Cardiac muscle cell (in vitro differentiated cells and primary cell): ENCODE measurements at places on chromosomes 16 and 17. TPM values are rescaled to one million over a fixed set of nuclear protein-coding genes. Genes with fewer than 3 reads are reported as not detected.

DNA sequence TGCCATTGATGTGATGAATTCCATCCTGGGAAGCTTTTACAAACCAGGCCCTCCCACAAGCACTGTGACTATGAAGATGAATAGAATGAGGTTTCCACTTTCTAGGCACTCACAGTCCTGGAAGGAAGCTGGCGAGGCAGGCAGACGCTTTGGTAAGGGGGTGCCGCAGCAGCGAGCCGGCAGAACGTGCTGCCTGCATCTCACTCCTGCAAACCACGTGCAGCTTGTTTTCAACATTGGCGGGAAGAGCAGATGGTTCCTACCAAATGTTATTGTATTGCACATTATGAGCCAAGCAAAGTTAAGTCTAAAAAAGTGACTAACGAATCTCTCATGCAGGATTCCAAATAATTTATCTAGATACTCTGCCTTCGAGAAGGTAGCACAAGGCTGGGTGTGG is 3.7 kb upstream of the DNAI2 start:
- DNase-seq: peak; percentile 24

DNA sequence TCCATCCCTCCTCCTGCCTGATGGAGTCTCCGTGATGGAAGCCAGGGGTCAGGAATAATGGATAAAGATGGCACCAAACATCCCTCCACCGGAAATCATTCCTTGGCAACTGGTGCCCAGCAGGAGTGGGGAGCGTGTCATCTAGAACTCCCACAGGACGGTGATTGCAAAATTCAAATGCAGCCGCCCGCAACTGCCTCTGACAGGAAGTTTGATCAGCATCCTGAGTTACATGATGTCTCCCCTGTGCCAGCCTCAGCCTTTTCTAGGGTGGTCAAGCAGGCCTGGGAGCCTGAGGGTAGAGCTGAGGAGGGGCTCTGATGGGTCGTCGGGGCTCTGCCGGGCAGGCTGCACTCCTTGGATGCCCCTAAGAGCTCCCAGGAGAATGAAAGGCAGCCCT is 52.8 kb downstream of the GSG1L start:
- no peak for DNase-seq

GRCh38 chr17:80363518-80364090 is 51.4 kb upstream of the ENDOV start:
- no peak for DNase-seq

GRCh38 chr17:77349976-77350830 is 209.4 kb downstream of the SEC14L1 start:
- no peak for DNase-seq

GRCh38 chr17:45170931-45171337 is 9.3 kb downstream of the HEXIM2 start:
- DNase-seq: no peak

GRCh38 chr16:23072084-23072599 is 77.1 kb downstream of the USP31 start:
- no peak for DNase-seq

GRCh38 chr17:50581316-50581715 is 20.8 kb downstream of the CACNA1G start:
- no peak for DNase-seq

DNA sequence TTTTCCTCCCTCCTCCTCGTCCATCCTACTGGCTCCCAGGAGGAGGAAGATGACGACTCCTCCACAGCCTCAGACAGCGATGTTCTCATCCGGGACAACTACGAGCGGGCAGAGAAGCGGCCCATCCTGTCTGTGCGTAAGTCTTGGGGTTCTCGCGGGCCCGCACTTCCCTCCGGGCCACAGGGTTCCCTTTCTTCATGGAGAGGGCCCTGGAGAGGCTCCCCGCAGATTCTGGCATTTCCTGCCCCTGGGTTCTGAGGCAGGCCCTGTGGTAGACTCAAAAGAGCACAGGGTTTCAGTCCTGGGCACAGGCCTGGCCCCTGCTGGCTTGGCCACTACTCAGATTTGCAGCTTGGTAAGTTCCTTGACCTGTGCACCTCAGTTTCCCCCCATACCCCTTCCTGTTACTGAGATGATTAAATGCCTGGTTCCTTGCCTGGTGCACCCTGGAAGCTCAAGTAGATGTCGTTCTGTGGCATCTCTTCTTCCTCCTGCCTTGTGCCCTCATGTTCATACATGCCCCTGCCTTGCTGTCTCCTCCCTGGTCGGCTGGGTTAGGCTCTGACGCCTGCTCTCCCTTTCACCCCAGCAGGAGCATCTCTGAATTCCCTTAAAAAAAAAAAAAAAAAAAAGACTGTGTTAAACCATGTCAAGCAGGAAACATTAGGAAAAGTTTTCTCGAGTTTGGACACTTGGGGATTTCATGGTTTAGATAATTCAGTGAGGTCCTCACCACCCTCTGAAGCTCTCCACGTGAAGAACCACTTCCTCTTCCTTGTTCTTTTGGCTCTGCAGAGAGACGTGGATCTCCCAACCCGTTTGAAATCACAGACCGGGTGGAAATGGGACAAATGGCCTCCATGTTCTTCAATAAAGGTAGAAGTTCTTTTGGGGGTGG is 14.3 kb upstream of the NAT9 start:
- no peak for DNase-seq

DNA sequence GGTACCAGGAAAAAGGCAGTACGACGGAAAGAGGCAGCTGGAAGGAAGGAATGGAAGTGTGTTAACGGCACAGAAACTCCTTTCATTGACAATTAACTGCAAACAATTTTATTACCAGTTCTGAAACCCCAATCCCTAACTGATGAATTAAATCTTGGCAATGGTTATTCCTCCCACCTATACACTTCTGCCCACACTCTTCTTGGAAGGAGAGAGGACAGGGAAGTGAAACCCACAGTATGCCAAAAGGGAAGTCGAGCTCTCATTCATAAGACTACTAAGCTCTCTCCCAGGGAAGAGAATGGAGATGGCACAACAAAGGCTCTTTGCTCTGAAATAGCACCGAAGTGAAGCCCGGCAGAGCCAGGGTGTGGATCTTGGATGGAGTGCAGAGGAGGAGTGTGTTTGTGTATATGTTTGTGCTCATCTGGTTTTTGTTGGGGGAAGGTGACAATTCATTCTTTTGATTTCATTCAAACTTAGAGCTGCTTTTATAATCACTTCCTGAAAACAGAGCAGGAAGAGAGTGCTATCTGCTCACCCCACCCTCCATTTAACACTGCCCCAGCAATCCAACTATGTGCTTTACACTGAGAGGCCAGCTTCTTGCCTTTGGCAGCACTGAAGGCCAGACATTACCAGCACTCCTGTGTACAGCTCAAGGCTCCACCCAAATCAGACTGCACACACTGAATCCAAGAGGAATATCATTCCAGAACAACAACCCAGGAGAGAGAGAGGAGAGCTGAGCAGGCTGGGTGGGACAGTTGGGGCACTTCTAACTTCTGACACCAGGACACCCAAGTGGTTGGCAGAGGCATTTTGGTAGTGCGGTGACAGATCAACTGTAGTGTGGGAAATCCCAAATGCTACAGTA is 68.7 kb downstream of the HIC1 start:
- peak; percentile 48 for DNase-seq

Gene HEATR9
- not detected in 2 replicates for total RNA-seq

GRCh38 chr16:66959704-66960161 is 1.3 kb upstream of the CES3 start:
- no peak for DNase-seq

Gene CRYBA1
- not detected in 2 replicates for total RNA-seq

GRCh38 chr16:10852948-10853347 is 24.1 kb upstream of the CIITA start:
- no peak for DNase-seq

- peak; percentile 54 for DNase-seq
Observed at GRCh38 chr17:81522491-81523401, 5.4 kb upstream of the FSCN2 start.

Gene CCR7
- 0.28 TPM in 1 of 2 replicates, not detected in the other for total RNA-seq

Gene MYH4
- 0.04 and 0.18 TPM in 2 replicates for total RNA-seq

GRCh38 chr16:57013229-57013628 is 23.9 kb downstream of the NLRC5 start:
- no peak for DNase-seq

- DNase-seq: no peak
Observed at GRCh38 chr17:81918832-81919545, 1.0 kb upstream of the SIRT7 start.

Gene KRTAP1-5
- total RNA-seq: not detected in 2 replicates

DNA sequence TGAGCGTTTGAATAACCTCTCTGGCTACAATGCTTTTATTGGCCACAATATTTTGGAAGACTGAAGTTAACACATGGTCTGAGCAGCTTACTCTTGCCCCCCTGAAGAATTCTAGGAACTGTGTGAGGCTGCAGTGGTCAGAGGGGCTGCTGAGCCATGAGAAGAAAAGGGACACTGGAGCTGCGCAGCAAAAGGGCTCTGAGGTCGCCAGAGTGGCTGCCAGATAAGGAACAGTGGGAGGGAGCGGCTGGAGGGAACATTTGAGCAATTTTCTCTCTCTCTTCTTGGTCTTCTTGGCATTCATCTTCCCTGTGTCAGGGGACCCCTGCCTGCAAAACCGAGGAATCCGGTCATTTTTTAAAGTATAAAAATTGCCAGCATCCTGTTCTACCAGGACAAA is 66.1 kb downstream of the CPPED1 start:
- no peak for DNase-seq

GRCh38 chr17:4175921-4176807 is 33.2 kb downstream of the CYB5D2 start:
- DNase-seq: peak; percentile 53

- DNase-seq: no peak
Observed at GRCh38 chr16:7304958-7305357, 27.7 kb upstream of the RBFOX1 start.

DNA sequence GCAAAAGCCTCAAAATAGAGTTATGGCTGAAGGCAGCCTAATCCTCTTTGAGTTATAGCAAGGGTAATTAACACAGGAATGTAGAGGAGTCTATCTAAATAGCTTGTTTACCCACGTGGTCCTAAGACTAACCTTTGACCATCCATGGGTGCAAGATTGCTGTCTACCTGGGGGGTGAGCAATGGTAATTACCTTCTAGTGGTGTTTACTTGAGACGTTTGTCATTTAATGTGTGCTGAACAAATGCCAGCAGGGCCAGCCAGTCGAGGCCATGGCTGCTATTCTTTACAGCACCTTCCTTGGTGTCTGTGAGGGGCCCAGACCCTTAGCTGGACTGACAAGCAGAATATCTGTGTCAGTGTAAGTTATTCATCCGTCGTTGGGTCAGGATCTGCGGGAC is 13.9 kb upstream of the PRPSAP1 start:
- DNase-seq: no peak

DNA sequence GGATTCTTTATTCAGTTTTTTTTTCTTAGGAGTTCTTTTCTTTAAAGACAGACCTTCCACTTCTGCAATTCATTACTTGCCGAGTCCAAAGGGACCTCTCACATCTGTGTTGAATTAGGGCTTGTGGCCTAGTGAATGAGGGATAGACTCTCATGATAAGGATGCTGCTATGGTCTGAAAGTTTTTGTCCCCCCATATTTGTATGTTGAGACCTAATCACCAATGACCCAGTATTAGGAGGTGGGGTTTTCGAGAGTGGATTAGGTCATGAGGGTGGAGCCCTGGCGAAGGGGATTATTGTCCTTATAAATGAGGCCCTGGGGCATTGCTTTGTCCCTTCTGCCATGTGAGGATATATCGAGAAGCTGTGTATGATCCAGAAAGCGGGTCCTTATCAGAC is 9.5 kb downstream of the KRT12 start:
- no peak for DNase-seq

DNA sequence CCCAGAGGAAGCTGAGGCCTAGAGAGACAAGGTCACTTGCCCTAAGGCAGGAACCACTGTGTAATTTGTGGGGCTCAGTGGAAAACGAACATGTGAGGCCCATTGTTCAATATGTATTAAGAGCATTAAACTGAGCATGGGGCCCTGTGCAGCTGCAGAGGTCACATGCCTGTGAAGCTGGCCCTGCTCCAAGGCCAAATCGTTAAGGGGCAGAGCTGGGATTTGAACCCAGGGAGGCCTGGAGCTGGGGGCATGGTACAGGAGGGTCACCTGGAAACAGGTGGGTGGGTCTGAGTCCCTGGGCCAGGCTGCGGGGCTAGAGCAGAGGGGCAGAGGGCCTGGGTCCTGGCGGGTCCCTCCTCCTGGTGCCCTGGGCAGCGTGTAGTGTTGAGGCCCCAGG is 19.7 kb downstream of the C16orf74 start:
- no peak for DNase-seq

Gene PROCA1
- total RNA-seq: 19.4 and 44.8 TPM in 2 replicates

GRCh38 chr16:74291577-74292208 is 4.9 kb upstream of the PSMD7 start:
- DNase-seq: no peak

- no peak for DNase-seq
Observed at GRCh38 chr17:32946375-32947135, 18.6 kb downstream of the TMEM98 start.

DNA sequence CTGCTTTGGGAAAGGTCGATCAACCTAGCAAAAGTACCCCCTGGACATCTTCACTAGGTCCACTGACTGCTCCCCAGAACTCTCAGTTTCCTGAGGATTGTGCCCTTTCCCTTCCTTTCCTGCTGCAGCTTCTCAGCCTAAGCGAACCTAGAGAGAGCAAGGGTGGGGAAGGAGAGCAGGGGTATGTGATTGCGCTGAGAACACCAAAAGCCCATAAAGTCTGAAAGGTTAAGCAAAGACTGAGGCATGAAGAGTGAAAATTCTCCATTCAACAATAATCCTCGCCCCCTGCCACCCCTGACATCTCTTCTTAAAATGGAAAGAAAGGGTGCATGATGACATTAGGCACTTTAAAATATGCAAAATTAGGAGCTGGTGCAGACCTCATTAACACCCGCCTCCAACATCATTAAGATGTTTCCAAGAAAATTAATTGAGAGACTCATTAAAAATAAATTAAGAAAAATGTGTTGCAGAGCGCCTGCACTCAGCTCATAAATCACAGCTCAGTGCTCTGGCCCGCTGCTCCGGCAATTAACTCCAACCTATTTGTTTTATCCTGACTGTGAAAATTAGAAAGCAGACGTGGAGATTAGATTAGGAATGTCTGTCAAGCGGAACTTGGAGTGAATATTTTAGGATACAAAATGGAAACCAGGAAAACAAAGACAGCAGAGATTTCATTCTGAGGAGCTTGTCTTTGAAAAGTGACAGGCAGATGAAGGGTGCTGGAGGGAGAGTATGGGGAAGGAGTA is 49.1 kb upstream of the PMFBP1 start:
- DNase-seq: no peak

DNA sequence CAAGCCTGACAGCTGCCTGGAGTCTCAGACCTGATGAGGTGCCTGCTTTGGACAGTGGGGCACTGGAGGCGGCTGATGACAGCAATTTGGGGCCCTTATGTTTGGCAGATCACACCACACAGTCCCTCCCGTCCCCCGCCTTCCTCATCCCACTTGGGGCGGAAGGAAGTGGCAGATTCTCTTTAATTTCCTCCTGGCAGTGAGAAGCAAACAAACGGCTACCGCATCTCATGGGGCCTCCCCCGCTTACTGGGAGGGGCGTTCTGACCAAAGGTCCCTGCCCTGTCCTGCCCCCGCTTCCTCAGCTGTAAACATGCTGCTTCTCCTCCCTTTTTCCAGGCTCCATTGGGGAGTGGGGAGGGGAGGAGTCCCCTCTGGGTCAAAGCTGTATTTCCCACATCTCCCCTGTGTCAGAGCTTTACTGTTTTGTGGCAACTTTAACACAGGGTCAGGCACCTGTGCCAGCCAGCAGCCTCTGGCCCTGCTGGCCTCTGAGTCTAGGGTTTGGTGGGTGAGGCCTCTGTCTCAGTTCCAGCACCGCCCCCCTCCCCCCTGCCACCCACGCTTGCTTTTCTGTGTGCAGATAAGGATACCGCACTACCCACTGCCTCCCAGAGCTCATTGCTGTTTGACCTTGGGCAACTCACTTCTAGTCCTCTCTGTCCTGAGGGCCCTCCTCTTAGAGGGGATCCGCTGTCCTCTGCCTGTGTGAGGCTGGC is 5.4 kb upstream of the NFATC3 start:
- DNase-seq: no peak

Gene RNF213
- 12.8 and 24.9 TPM in 2 replicates for total RNA-seq

- no peak for DNase-seq
Observed at GRCh38 chr17:11122908-11123307, 118.1 kb upstream of the SHISA6 start.
